Left hindlimb (tissue), 1 donor: ENCODE measurements at places on chromosomes 6 and 20.

- DNase-seq, result no peak
Measured at GRCh38 chr20:23019403-23019802, 15.7 kb upstream of the SSTR4 start.

GRCh38 chr6:36296240-36296639, 26.4 kb downstream of the PNPLA1 start:
- no peak for DNase-seq

DNA sequence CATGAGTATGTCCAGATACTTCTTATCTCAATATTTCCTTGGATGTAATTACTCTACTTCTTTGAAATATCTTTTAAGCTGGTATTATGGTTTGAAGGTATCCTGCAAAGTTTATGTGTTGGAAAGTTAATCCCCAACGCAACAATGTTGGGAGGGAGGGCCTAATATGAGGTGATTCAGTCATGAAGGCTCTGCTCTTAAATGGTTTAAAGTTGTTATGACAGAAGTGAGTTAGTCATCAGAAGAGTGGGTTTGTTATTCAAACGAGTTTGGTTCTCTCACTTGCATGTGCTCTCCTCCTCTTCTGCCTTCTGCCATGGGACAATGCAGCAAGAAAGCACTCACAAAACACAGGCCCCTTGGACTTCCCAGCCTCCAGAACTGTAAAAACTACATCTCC, 176.3 kb downstream of the KCNQ5 start:
- DNase-seq, result no peak

- DNase-seq, result no peak
Measured at GRCh38 chr20:59473742-59474141, 130.6 kb upstream of the PHACTR3 start.

GRCh38 chr6:37319156-37319555, 34.6 kb upstream of the RNF8 start:
- DNase-seq, result no peak

GRCh38 chr6:169829786-169830185, 78.4 kb downstream of the ERMARD start:
- no peak for DNase-seq

GRCh38 chr6:169640351-169640852, 61.4 kb downstream of the WDR27 start:
- DNase-seq, result no peak

- DNase-seq, result no peak
Measured at GRCh38 chr6:167653561-167653960, 173.2 kb upstream of the AFDN start.
